ENCODE measurements at places on chromosomes 5 and 9.
A peak's percentile ranks its signal among the peaks of the same experiment; 100 is the strongest.

DNA sequence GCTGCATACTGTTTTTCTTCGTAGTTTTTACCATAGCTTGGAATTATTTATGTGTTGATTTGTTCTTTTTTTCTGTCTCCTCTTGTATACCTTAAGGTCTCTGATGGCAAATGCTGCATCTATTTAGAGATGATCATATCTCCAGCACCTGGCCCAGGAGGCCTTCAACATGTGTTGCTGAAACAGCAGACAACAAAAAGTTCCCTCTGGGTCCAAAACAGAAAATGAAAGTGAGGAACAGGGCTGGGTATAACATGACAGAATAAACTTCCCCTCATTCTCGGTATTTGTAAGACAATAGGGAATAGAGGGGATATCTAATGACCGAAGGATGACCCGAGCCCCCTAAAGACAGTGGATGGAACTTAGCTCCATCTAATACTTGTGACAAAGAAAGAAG lies 22.7 kb upstream of the PCSK1 start:
- no peak for DNase-seq

GRCh38 chr5:136054142-136055019 lies 25.6 kb downstream of the TGFBI start:
- peak; percentile 34 for DNase-seq

GRCh38 chr5:78776637-78777036 lies 128.1 kb upstream of the LHFPL2 start:
- no peak for DNase-seq

GRCh38 chr5:36928947-36929346 lies 52.4 kb downstream of the NIPBL start:
- peak; percentile 79 for DNase-seq

DNA sequence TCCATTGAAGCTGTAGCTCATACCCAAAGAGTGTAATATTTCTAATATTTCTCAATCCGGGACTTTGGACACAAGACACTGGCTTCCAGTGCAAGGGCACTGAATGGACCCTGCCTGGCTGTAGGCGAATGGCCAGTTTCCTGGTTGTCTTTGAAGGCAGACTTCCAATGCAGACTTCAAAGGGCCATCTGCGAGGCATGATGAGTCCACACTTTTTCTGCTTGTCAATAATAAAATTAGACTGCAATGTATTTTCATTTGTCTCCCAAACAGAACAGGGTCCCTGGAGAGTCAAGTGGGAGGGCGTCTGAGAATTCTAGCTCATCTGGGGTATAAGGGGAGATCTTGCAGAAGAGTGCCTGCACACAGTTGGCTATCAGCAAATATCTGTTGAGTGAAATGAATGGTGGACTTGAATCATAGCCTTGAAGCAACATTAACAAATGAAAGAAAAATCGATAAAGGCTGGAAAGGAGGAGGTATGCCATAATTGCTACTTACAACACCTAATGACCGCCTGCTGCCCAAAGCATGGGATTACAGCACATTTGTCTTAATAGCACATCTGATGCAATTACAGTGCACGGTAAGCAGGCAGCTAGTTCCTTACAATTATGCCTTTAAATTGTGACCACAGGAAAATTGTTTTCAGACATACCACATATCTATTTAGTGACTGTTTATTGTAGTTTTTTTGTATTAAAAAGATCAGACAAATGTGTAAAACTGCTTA lies 137.5 kb downstream of the ARHGEF28 start:
- DNase-seq: peak; percentile 42

- DNase-seq: no peak
Observed at GRCh38 chr5:96235008-96235910, 197.8 kb downstream of the PCSK1 start.

- no peak for DNase-seq
Observed at GRCh38 chr5:31783731-31784130, 144.8 kb downstream of the PDZD2 start.

GRCh38 chr5:87347272-87347671 lies 65.5 kb downstream of the CCNH start:
- DNase-seq: peak; percentile 48

DNA sequence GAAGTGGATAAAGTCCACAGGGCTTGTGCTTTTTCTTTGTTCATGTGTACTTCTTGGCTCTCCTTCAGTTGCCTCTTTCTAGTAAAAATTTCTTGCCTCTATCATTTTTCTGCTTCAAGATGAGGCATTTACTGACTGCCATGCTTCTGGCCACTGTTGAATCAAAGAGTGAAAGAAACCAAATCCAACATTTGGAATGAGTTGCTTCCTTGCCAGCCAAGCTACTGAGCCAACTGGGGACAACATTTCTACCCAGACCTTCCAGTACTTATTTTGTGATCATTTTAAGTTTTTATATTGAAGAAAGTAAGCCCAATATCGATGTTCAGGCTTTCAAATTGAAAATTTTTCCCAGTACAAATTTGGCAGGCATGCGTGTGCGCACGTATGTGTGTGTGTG lies 73.2 kb downstream of the SNCAIP start:
- no peak for DNase-seq

DNA sequence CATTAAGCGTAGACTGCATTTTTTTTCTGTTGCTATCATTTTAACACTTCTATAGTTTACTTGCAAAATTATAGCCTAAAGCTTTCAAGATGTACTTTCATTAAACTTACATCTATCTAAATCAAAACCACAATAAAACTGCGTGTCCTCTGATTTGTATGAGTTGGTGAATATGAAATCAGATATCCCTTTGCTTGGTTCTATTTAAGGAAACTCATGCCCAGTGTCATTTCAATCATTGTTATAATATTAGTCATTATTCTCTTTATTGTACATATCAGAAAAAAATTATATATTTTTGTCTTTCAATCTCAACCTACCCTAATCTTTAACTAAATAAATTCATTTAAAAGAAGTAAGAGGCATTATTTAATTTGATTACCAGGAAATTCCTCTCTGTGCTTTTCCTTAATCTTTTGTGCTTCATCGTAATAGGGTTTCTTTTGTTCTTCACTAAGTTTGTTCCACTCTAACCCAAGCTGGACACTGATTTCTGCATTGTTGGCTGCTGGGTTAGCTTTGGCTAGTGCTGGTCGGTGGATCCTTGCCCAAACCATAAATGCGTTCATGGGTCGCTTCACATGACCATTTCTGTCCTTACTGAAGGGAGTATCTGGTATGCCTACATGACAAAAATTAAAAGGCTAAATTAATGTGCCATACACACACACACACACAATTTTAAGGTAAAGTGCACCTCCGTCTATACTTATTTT lies 3.8 kb downstream of the SOX30 start:
- DNase-seq: peak; percentile 17

DNA sequence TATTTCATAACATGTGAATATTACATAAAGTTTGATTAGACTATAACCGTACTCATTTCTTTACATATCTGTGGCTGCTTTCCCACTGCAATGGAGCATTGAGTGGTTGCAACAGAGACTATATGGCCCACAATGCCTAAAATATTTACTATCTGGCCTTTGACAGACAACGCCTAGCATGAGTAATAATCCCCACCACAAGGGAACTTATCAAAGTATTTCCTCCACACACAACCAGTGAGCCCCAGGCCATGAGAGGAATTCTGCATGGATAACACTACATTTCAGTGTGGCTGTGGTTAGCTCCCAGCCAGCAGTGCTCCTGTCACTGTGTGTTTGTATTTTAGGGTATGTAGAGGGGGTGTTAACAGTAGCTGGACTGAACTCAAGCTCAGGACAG lies 54.8 kb downstream of the FAM81B start:
- peak; percentile 88 for DNase-seq

- peak; percentile 82 for DNase-seq
Observed at GRCh38 chr5:53303105-53303504, 177.3 kb upstream of the FST start.
